Forelimb muscle (tissue), 1 donor: ENCODE measurements at places on chromosomes 1 and 21. TPM values are rescaled to one million over a fixed set of nuclear protein-coding genes. Genes with fewer than 3 reads are reported as not detected.

DNA sequence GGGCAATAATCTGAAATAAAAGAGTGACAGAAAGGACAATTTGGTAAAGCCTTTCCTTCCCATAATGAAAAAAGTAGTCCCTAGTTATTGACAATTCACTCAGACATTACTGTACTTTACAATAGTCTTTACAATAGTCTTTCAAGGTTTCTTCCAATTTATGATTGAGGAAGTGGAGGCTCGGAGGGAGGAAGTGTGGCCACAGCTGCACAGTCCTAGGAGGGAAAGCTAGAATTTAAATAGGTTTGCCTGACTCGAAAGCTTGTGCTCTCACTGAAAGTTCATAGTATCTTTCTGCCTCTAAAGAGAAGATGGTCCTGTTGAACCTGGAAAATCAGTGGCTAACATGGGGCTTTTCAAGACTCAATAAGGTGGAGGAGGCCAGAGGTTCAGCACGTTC is 203.2 kb downstream of the SDCCAG8 start:
- no peak for DNase-seq

DNA sequence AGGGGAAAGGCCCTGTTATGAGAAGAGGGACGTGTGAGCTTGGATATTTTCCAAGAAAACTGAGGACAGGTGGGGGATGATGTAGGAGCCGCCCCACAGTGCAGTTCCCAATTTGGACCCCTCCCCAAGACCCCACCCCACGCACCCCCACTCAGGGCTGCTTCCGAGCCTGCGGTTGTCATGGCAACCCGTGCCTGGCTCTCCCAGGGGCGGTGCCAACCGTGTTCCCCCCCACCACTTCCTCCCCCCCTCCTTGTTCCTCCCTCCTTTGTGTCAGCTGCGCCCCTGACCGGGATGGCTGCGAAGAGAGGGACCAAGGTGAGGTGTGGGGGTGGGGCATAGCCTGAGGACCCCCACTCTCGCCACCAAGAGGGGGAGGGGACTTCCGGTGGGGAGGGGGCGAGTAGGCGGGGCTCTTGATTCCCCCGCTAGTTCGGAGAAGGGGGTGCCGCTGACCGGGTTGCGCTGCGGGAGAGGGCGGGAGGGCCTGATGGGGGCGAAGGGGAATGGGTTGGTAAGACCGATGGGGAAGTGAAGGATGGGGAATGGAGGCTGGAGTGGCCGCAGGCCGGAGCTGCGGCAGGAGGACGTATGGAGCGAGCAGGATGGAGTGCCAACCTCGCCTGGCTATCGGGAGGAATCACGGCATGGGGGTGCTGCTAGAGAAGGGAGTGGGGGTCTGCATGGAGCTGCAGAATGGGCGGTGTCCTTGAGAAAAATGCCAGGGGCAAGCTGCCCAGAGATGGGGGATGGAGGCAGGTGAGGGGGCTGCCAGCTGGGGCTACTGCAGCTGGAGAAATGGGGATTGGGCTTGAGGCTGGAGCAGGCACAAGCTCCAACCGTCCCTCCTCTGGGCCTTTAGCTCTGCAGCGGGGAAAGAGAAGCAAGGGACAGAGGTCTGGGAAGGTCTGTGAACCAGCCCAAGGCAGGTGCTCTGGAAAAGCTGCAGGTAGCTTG is 953 bp downstream of the TRIM46 start:
- no peak for DNase-seq

GRCh38 chr1:19922015-19922688 is 1.3 kb downstream of the PLA2G2E start:
- no peak for DNase-seq

DNA sequence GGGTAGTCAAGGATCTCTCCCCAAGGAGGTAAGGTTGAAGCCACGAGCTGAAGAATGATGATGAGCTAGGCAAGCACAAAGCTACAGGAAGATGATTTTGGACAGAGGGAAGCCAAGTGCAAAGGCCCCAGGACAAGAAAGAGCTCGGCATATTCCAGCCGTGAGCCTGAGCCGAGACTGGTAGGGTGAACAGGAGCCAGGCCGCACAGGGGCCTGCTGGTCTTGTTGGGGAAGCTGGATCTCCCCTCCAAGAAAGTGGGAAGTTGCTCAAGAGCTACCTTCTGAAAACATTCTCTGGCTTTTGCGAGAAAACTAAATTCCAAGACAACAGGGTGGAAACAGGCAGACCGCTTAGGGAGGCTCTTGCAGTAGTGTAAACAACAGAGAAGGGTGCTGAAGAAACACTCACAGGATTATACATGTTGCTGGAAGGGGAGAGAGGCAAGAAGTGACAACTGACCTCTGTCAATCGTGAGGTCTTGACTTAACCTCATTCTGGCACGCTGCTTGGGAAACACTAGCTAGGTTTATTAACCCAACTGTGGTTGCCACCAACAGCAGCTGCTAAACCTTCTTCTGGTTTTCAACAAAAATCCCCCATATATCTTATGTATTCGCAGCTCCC is 625.2 kb downstream of the SMYD3 start:
- DNase-seq, result no peak

- no peak for DNase-seq
These were observed 12.4 kb downstream of the RNF220 start for GRCh38 chr1:44417351-44418021.

DNA sequence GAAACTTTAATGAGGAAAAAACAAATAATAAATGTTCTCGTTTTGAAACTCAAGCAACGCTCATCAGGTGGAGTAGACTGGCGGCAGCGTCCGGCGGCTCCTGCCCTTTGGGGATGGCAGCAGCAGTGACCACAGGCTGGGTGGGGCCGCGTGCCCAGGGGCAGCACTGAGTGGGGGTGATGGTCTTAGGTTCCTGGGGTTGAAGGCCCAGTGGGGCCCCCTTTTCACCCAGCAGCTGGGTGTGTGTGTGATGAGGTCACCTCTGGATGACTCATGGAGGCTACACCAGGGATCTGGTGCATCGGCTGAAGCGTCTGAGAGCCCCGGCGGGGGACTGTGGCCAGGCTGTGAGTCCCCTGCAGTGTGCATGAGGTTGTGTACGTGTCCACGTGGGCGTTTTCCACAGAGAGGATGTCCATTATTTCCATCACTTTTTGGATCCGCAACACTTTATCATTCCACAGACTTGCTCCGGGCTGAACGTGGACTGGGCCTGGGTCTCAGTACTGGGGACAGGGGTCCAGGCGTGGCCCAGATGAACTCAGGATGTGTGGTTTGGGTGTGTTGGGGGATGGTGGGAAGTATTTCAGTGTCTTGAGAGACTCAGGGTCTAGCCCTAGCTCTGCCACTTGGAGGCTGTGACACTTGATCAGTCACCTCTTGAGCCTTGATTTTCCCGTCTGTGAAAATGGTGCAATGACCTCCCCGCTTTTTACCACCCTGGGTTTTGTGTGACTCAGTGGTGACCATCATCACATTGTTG is 25.6 kb downstream of the LDLRAP1 start:
- no peak for DNase-seq

DNA sequence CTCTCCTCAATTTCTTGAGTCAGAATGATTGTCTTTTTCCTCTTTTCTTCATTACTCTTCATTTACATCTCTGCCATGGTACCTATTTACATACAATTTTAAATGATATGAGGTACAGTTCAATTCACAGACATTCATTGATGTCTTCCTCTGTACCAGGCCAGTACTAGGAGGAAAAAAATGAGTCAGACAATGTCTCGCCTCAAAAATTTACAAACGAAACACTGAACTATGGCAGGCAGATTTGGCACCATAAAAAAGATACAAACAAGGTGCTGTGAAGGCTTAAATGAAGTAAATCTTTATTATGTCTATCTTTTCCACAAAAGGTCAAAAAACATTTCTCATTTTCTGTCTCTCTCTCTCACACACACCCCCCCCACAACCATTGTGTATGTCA is 71.0 kb downstream of the RGS13 start:
- no peak for DNase-seq

DNA sequence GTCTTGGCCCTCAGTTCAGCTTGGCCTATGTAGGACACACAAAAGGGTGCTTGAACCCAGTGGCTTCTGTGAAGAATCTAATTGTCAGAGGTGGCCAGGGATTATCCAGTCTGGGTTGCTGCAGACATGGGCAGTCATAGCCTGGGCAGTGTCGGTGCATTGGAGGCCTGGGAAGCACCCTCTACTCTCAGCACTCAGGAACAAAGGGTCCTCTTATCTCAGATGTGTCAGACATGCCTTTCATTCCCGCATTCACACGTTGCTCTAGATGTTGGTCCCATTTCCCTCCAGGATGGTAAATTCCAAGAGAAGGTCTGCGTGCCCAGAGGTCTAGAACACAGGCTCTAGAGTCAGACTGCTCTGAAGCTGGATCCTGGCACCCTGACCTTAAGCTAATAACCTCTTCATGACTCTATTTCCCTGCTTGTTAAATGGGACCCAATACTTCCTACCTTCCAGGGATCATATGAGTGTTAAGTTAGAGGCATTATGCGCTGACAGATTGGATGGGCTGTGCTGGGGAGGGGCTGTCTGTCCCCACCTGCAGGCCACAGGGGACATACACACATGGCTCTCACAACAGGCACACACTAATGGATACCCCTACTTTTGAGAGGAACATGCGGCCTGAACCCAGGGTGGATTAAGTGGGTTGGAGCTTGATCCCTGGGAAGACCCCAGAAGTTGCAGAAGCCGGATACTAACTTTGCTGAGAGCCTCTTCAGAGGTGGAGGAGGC is 16.5 kb upstream of the EDN2 start:
- DNase-seq, result no peak

- DNase-seq, result no peak
These were observed 128.4 kb upstream of the CAMK1G start for GRCh38 chr1:209455145-209455544.

DNA sequence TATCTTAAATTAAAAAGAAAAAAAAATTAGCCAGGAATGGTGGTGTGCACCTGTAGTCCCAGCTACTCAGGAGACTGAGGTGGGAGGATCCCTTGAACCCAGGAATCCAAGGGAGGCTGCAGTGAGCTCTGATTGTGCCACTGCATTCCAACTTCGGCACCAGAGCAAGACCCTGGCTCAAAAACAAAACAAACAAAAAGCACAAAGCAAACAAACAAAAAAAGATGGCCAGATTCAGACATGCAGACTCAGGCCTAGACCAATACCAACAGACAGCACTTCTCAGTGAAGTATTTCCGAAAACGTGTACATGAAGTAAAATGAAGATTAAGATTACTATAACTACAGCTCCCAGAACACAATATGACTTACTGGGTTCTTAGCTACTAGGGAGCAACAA is 10.6 kb downstream of the SLC35D1 start:
- DNase-seq, result no peak

DNA sequence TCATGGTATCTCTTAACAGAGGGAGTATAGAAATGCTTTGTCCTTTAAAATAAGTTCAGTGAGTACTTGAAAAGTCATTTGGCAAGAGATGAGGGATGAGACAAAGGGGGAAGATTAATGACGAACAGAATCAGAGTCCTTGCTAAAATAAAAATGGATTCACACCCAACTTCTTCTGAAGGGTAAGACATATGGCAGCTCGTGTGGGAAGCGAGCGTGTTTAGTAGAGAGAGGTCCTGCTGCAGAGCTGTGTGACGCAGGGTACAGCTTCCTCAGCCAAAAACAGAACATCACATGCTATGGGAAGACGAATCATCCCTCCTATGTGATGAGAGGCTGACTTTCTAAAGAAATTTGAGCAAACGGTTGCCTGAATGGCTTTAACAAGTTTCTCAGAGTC is 158.5 kb upstream of the LMO4 start:
- no peak for DNase-seq

GRCh38 chr1:5645929-5646328 is 346.3 kb downstream of the NPHP4 start:
- no peak for DNase-seq

GRCh38 chr1:44945967-44946366 is 40.4 kb downstream of the EIF2B3 start:
- no peak for DNase-seq

DNA sequence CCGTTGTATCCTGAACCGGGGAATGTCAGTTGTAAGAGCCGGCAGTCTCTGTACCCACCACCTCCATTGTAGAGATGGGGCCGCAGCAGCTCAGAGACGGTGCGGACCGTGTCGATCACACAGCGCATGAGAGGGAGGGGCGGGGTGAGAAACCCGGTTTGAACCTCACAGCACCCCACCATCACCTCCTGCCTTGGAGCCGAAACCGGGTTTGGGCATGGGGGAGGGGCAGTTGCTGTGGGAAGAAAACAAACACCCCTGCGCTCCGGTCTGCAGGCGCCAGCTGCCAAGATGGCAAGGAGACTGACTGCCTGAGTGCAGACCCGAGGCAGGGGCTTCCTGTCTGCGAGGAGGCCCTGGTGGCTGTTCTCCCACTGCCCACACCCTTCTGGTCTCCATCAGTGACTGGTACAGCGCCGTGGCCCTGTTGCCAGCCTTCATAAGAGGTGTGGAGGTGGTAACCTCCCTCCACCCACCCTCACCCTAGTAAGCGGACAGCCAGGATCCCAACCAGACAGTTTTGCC is 69.2 kb upstream of the SSBP3 start:
- DNase-seq, result no peak

TMEM79 gene
- 4.3 TPM for polyA plus RNA-seq

TTC24 gene
- polyA plus RNA-seq, result 0.32 TPM

VWA5B1 gene
- polyA plus RNA-seq, result 0.13 TPM

PDE4B gene
- 16.7 TPM for polyA plus RNA-seq

NOTCH2NLA gene
- 22.8 TPM for polyA plus RNA-seq
